ENCODE measurements at places on chromosomes 2 and 18.

DNA sequence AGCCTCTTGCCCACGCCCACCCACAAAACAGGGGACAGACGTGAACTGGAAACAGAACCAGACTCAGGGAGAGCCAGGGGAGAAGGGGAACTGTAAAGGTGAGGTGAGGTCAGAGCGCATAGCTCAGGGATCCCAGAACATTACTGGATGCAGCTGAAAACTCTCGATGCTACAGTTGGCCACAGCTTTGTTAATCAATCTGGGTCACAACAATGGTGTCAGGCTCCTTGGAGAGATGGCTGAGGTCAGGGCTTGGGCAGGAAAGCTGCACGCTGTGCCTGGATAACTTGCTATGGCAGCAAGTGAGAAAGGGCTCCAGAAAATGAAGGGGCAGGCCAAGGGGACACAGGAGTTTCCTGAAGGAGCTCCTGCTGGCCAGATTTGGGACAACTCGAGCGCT, 263.3 kb downstream of the TFCP2L1 start:
- DNase-seq, result no peak

DNA sequence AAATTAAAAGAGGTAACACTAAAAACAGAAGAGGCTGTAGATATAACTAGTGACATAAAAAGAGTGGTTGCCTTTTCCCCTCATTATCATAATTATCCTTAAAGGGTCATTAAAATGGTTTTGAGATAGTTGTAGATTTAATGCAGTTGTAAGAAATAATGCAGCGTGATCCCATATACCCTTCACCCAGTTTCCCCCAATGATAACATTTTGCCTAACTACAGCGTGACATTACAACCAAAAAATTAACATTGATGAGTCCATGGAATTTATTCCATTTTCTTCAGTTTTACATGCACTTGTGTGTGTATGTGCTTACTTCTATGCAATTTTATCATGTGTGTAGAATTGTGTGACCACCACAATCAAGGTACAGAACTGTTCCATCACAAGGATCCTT, 13.2 kb upstream of the RMND5A start:
- DNase-seq, result no peak

- no peak for DNase-seq
These were observed 129.7 kb downstream of the PTPRM start for GRCh38 chr18:7696780-7697179.

DNA sequence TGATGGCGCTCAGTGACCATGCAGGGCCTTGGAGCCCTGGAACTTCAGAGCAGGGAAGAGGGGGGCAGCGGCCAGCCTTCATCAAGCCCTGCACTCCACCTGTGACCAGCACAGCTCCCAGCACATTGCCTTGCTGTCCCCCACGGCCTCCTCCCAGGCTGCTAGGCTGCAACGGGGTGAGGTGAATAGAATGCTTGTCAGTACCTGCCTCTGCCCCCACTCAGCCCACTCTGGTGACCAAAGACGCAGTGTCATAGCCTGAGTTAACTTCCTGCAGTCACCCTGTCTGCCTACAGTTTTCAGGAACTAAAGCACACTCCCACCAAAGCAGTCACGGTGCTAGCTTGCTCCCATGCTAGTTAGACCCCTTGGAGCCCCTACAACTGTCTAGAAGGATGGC, 72.1 kb downstream of the STPG4 start:
- DNase-seq, result no peak

GRCh38 chr2:185835974-185836373, 97.4 kb downstream of the FSIP2 start:
- no peak for DNase-seq

GRCh38 chr2:121293450-121294325, 8.7 kb upstream of the TFCP2L1 start:
- no peak for DNase-seq

DNA sequence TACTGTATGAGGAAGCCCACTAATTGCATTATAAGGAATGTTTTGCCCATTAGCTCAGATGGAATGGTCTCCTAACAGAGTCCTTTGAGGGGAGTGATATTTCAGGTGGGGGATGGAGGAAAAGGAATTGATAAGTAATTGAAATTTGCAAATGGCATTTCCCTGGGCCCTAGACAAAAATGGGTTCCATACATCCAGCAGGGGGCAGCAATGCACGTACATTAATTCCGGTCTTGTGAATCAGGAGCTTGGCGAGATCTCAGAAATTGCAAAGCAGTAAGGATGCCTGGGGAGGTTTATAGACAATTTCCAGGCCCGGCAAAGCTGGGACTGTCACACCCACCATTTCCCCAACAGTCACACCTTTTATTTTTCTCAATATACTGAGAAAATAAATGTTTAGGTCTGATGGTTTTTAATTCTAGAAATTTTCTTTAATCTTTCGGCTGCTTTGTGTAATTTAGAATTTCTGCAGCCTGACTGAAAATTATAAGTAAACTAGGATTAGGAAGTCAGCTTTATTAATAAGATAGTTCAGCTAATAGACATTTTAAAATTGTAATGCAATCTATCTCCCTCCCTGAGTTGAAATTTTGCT, 122.8 kb downstream of the LYPD1 start:
- no peak for DNase-seq

DNA sequence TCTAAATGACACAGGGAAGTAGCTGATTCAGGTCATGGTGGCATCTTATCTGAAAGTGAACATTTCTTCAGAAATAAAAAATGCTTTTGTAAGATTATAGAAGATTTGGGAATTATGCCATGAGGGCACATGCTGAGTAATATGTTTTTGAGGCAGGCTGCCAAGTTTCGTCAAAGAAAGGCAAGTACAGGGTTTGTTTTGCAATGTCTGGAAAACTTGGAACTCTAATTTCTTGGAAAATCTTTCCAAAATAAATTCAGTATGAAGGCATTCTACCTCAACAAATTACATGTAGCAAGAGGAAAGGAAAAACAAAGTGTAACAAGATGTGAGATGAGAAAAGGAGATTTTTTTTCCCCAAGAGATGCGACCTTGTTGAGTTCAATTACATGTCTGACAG, 167.7 kb downstream of the PLCL1 start:
- DNase-seq, result no peak

- no peak for DNase-seq
These were observed 23.1 kb downstream of the FOSL2 start for GRCh38 chr2:28415715-28416114.

GRCh38 chr18:54860941-54861340, 32.7 kb downstream of the RAB27B start:
- no peak for DNase-seq

DNA sequence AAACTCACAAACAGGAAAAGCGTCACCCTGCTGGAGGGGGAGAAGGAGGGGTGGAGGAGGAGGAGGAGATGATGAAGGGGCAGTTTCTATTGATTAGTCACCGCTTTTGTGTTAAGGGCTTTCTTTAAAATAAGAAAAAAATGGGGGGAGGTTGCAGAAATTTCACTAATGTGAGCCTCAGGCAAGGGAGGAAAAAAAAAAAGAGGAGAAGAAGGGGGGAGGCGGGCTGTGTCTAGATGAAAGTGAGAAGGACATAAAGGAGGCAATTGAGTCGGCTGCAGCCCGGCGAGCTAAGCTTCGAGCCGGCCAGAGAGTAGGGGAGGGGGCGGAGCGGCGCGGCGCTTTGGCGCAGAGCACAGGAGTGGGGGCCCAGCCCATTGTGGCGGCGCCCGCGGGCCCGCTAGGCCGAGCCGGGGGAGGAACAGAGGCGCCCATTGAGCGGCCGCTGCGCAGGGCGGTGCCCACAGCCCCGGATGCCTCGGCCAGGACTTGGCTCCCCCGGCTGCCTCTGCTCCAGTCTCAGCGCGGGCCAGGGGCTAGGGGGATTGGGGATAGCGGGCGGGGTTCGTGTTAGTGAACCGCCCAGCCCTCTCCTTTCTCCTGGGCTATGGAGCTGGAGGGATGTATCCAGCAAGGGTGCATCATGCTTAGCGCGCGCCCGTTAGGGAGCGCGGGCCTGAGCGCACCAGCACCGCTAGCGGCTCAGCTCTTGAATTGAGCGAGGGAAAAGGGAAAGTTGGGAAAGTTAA, 7.9 kb downstream of the PAX3 start:
- DNase-seq, result no peak

DNA sequence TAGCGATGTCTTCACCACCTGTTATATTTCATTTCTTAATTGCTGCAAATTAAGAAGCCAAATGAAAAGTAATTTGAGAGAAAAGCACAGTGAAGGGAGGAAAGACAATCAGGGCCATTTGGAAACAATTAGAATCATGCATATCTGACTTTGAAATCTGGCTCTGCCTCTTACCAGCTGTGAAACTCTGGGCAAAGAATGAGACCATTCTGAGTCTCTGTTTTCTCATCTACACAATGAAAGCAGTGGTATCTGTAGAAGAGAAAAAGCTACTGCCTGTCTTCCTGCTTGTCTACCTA, 334.5 kb upstream of the CYRIA start:
- no peak for DNase-seq

DNA sequence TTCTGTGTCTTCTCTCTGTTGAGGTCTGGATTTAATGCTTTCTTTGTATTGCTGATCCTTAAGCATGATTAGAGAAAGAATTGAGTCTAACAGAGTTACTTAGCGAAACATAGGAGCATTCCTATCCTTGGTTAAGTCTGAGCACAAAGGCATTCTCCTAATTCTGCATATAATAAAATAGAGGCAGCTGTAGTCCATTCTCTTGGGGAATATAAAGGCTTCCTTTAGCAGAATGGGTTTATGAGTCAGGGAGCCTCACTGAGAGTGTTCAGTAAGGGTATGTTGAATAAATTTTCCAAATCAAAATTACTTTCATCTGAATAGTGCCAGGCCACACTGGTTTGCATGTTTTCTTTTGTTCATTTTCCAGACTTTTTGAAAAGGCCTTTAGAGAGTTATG, 101.5 kb downstream of the GALNT1 start:
- no peak for DNase-seq

- no peak for DNase-seq
These were observed 42.7 kb upstream of the CXXC1 start for GRCh38 chr18:50330176-50330575.

- DNase-seq, result no peak
These were observed 165.1 kb downstream of the SRBD1 start for GRCh38 chr2:45446016-45446415.

GRCh38 chr2:106581755-106582147, 94.6 kb downstream of the CD8B2 start:
- peak; percentile 25 for DNase-seq

- no peak for DNase-seq
These were observed 36.2 kb downstream of the EIF2AK3 start for GRCh38 chr2:88590998-88591613.

GRCh38 chr2:3951131-3951954, 248.0 kb downstream of the DCDC2C start:
- DNase-seq, result no peak

DNA sequence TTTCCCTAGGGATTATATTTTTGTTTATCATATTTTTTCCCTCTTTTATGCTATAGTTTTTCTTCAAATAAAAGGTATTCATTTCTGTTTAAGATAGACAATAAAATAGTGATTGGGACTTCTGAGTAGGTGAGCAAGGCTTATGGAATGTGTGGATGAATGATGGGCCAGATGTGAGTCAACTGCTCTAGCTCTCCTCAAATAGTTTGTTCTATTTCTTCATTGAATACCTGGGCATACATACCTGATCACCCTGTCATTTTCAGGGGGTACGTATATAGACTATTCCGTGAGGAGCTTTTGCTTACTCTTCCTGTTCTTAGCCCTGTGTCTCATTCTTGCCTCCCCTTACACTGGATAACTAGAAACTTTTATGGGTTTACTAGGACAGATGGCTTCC, 41.9 kb downstream of the BABAM2 start:
- no peak for DNase-seq

- DNase-seq, result no peak
These were observed 1582.9 kb upstream of the NXPH2 start for GRCh38 chr2:140363131-140363530.

- no peak for DNase-seq
These were observed 152.7 kb upstream of the NT5C1B start for GRCh38 chr2:18741895-18742732.

GRCh38 chr2:160575368-160575767, 81.8 kb upstream of the RBMS1 start:
- no peak for DNase-seq

DNA sequence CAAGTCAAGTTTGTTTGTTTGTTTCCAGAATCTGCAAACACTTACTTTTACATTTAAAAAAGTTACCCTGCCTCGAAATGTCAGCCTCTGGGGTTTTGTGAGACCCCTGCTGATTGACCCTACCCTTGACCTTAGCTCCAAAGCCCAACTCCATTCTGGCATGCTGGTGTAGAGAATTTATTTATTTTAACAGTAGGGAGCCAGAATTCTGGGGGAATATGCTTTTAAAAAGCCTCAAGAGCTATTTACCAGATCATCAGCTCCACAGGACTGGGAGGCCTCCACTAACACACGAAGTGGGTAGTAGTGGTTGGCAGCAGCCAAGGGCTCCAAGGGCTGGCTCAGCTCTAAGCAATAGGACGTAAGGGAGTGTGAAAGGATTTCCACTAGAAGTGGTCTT, 23.2 kb upstream of the GREB1L start:
- DNase-seq, result no peak

DNA sequence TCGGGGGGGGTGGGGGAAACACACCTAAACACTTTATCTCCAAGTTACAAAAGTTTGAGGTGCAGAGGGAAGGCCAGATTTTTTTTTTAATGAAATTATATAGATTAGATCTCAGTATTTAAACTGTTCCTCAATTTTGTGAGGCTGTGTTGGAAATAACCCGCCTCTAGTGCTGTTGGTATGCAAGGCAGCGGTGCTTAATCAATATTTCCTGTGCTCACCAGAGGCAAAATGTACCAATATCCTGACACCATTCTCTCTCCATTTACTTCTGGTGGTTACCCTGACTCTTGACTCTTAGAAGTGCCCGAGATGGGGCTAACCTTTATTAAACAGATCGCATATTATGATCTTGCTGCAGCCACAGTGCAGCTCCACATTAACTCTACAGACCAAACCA, 54.8 kb upstream of the EML6 start:
- DNase-seq, result no peak

GRCh38 chr2:134815741-134816140, 22.7 kb upstream of the ACMSD start:
- no peak for DNase-seq

GRCh38 chr2:61254536-61254935, 92.5 kb downstream of the C2orf74 start:
- DNase-seq, result no peak

DNA sequence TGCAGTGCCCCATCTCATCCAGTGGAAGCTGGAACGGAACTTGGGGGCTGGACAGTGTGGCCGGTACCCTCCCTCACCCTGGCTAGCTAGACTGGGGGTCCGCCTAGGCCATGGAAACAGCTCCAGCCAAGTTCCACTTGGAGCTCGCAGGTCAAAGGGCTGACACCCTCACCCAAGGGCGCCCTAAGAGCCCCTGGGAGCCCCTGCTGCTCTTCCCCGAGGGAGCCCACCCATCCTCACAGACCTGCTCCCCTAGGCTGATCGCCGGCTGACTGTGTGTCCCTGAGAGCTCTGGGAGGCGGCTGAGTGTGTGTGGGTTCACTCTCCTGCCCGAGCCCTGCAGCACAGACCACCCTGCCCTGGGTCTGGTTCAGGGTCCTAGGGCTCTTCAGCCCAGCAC, 118.2 kb upstream of the OTOS start:
- no peak for DNase-seq

- no peak for DNase-seq
These were observed 17.0 kb downstream of the THNSL2 start for GRCh38 chr2:88187038-88187676.

- DNase-seq, result no peak
These were observed 84.5 kb upstream of the PGAP1 start for GRCh38 chr2:197011021-197011417.
